ENCODE measurements at places on chromosomes 4 and X. TPM values are rescaled to one million over a fixed set of nuclear protein-coding genes. Genes with fewer than 3 reads are reported as not detected.

Gene NUP62CL
- 16.3 TPM for total RNA-seq

Gene SOX3
- not detected for total RNA-seq

Gene ITIH6
- not detected for total RNA-seq

Gene FAM47C
- not detected for total RNA-seq

Gene S100G
- total RNA-seq, result not detected

Gene KIT
- total RNA-seq, result not detected

Gene PAGE5
- not detected for total RNA-seq

Gene ZNF141
- total RNA-seq, result 2.7 TPM

Gene SPATA4
- total RNA-seq, result not detected

Gene SERPINA7
- total RNA-seq, result not detected

Gene EDA
- total RNA-seq, result 0.60 TPM

Gene RIBC1
- total RNA-seq, result 0.94 TPM

Data from A549 treated with RU486 at 1 μM for 4 hours (cell line).